Activated gamma-delta T cell treated with anti-CD3 and anti-CD28 coated beads, Interleukin-2, amount 50 U/mL, for 16 hours (primary cell): ENCODE measurements at places on chromosomes 13 and 19.

DNA sequence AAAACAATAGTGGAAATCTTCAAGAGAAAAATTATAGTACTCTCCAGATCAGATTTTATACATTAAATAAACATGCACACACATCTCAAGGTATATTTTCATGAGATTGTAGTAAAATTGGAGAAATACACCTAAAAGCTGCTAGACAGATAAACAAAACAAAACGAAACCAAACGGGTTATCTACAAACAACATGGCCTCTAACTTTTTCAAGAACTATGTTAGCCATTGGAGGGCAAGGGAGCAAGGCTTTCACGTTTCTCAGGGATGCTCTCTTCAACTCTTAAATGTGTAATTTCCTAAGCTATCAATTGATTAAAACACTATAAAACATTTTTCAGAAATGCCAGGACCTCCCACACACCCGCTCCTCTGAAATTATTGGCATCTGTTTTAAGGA, 1262.4 kb upstream of the PCDH20 start:
- DNase-seq, result no peak

DNA sequence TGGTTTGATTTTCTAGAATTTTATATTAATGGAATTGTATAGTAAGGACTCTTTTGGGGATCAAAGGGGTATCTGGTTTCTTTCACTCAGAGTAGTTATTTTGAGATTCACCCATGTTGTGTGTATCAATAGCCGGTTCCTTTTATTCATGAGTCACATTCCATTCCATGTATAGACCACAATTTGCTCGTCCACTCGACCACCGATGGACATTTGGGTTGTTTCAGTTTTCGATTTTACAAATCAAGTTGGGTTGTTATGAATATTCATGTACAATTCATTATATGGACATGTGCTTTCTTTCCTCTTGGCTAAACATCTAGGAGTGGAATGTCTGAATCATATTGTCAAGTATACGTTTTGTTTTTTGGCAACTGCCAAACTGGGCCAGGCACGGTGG, 9.6 kb upstream of the EMP3 start:
- no peak for DNase-seq

DNA sequence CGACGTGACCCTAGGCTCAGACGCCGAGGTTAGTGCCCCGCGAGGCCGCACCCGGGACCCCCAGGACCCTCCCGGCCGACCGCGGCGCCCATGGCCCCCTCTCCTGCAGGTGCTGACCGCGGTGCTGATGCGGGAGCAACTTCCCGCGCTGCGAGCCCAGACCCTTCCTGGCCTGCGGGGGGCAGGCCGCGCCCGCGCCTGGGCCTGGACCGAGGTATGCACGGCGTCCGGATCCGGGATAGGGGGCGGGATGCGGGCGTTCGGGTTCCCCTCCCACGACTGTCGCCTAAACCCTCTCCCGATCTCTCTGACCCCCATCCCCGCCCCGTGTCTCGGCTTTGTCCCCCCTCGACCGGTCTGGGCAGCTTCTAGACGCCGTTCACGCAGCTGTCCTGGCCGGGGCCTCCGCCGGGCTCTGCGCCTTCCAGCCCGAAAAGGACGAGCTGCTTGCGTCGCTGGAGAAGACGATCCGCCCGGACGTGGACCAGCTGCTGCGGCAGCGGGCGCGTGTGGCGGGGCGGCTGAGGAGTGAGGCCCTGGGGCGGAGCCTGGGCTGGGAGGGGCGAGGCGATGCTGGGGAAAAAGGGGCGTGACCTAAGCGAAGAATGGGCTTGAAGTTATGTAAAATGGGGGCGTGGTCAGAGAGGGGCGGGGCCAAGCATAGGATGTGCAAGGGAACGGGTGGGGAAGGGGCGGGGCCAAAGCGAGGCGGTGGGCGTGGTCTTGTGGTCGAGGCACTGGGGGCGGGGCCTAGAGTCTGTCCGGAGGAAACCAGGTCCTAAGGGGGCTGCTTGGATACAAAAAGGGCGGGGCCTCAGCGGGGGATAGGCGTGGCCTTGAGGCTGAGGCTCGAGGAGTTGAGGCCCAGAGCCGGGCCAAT, 16.0 kb upstream of the COLGALT1 start:
- DNase-seq, result peak; percentile 96

GRCh38 chr19:57338877-57339276, 12.2 kb upstream of the ZNF304 start:
- no peak for DNase-seq

DNA sequence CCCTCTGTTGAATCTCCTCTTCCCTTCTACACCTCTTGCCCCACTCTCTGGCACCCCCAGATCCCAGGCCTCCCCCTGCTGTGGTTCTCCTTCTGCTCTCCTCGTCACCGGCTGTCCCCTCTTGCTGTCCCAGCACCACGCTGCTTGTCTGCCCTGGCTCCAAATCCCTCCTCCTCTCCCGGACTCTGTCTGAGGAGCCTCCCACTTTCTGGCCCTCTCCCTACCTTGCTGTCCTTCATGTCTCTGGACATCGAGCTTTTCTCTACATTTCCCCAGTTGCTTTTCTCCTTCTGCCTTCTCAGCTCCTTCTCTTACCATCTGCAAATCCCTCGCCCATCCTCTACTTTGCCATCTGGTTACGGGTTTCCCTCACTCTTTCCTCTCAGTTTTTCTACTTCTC, 1.2 kb downstream of the ZNF347 start:
- no peak for DNase-seq

DNA sequence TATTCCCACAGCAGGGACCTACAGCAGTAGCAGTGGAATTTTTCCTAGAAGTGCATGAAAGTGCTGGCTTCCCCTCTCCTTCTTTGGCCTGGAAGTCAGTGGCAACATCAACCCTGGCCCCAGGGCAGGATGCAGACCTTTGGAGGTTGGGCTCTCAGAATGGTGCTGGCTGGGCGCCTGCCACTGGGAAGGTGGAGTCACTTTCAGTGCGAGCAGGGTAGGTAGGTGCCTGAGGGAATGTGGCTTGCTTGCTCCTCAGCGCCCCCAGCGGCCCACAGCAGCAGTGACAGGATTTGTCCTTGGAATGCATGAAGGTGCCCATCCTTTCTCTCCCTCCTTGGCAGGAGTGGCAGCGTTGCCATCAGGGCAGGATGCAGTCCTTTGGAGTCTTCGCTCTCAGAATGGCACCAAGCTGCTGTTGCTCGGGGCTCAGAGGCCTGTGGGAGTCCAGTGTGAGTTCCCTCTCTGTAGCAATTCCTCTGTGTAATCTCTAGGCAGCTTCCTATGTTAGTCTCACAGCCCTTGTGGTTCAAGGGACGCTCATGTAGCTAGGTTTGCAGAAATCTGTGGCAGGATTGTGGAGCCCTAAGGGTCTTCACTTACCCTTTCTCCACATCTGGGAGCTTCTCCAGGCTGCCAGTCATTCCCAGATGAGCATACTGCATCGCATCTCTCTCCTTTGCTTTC, 354.4 kb upstream of the DACH1 start:
- DNase-seq, result no peak
